ENCODE measurements at places on chromosomes 11 and 22.

DNA sequence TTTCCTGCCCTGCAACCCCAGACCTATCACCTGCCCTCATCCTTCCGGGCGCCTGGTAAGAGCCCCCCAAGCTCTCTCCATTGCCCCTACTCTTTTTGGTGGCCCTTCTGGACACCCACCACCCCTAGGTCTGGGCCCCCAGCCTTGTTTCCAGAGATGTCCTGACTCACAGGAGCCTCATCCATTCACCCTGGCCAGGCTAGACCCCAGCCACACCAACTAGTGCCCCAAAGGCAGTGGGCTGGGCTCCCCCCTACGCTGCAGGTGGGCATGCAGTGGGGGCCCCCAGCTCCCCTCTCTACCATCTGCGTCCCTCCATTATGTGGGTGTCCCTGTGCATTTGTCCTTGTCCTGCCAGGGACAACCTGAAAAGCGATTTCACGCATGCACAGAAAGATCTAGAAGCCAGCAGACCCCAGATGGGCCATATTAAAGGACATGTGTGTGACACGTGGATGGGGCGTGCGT lies 1.4 kb downstream of the MRGPRF start:
- DNase-seq: no peak

DNA sequence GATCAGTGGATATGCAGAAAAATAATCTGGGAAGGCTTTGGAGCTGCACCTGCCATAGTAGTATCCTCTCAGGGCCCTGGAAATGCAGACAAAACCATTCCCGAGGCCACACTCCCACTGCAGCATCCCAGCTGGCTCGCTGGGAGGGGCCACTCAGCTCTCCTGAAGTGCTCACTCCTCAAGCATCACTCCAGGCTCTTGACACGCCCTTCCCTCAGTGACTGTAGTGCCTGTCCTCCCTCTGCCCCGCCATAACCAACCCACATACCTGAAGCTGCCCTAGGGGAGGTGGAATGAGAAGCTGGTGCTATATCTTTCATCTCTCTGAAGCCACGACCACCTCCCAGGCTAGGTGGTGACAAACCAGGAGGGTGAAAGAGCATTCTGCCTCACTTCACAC lies 4.8 kb downstream of the DSCAML1 start:
- peak; percentile 91 for DNase-seq

DNA sequence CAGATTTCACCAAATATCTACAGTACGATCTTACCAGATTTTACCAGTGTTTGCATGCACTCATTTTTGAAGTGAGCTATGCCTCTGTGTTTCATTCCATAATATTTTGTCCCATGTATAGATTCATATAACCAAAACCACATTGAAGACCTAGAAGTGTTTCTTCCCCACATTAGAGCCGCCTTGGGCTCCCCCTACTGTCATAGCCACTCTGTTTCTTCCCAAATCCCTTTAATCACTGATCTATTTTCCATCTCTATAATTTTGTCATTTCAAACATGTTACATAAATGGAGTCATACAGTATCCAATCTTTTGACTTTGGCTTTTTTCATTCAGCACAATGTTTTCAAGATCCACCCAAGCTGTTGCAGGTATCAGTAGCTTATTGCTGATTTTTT lies 12.7 kb downstream of the MRGPRX3 start:
- no peak for DNase-seq

DNA sequence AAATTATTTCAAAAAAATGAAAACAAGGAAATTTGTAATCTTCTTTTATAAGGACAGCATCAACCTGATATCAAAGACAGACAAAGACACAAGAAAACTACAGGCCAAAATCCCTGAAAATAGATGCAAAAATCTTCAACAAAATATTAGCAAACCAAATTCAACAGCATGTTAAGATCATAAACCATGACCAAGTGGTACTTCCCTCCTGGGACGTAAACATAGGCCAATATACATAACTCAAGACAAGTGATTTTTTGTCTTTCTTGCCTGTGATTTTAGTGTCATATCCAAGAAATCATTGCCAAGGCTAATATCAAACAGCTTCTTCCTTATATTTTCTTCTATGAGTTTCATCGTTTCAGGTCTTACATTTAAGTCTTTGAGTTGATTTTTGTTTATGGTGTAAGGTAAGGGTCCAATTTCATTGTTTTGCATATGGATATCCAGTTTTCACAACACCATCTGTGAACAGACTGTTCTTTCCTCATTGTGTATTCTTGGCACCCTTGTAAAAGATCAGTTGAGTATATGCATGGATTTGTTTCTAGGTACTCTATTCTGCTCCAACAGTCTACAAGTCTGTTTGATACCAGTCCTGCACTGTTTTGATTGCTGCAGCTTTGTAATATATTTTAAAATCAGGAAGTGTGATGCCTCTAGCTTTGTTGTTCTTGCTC lies 50.0 kb downstream of the SBF2 start:
- DNase-seq: no peak

GRCh38 chr11:14891143-14892035 lies 642 bp downstream of the CYP2R1 start:
- DNase-seq: peak; percentile 80

DNA sequence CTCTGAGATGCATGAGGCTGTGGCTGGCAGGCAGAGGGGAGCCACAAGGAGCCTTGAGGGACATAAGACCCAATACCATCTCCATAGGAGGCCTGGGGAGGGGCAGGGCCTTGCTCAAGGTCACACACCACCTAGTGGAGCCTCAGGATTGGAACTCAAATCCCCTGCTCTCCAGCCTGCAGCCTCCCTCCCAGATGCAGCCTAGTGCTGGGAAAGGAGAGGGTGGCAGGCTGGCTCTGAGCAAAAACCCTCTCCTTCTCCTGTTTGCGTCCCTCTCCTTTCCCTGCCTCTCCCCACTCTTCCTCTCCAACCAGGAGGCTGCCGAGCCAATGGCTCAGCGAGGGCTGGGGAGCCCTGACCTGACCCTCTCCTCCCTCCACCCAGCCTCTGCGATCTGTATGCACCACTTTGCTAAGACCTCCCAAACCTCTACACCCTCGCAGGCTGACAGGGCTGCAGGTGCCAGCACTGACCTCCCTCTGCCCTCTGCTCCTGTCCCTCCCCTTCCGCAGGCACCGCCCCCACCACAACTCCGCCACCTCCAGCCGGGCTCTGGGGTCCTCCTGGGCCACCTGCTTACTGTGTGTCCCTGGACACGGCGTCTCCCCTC lies 14.7 kb downstream of the IGLL1 start:
- DNase-seq: no peak

DNA sequence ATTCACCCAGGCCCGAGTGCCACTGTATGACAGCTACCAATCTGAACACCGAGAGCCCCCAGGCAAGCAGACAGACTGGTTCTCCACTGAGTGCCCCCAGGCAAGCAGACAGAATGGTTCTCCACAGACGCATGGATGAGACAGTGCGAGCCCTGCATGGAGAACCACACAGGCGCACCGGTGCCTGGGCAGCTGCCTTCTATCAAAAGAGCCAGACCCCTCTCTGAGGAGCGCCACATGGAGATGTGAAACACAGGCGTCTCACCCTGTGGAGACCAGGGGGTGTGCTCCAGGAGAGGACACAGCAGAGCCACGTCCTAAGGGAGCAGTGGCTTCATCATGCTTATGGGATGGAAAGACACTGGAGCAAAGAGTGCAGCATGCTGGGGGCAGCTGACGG lies 94.5 kb upstream of the BID start:
- DNase-seq: no peak

DNA sequence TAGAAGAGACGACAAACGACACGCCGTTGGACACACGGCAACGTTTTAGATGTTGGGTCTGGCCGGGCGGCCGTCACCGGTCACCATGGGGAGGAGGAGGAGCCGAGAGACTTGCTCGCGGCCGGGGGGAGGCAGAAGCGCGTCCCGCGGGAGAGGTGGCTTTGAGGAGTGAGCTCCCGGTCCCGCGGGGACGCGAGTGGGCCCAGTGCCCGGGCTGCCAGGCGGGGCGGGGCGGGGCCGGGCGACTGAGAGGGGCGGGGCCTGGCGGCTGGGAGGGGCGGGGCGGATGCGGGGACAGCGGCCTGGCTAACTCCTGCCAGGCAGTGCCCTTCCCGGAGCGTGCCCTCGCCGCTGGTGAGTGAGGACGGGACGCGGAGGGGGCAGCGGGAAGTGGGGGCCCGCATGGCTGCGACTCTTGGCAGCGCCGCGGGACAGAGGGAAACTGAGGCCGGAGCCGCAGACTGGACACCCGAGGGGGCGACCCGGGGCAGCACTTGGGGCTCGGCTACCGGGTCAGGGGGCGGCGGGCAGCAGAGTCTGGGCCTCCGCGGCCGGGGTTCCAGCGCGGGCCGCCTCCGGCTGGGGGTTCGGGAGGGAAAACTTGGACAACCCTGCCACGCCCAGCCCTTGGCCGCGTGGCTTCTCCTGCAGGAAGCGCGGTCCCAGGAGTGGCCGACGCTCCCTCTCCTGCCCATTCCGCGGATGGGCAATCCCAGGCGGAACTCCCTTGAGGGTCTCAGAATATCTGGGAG lies at the start of gene TSPO:
Gene TSPO (plus strand): TSS at position 309 of the 752 bp plus-strand sequence. CDS start 7,680 bp downstream, outside the sequence.
- no peak for DNase-seq

GRCh38 chr22:39117585-39118191 lies 20.6 kb downstream of the APOBEC3H start:
- no peak for DNase-seq

- no peak for DNase-seq
These were observed 5.4 kb upstream of the HMOX1 start for GRCh38 chr22:35375526-35375925.

- no peak for DNase-seq
These were observed 35.9 kb upstream of the ZBED5 start for GRCh38 chr11:10893714-10894151.

- DNase-seq: peak; percentile 25
These were observed 289.2 kb downstream of the MN1 start for GRCh38 chr22:27512283-27512761.

DNA sequence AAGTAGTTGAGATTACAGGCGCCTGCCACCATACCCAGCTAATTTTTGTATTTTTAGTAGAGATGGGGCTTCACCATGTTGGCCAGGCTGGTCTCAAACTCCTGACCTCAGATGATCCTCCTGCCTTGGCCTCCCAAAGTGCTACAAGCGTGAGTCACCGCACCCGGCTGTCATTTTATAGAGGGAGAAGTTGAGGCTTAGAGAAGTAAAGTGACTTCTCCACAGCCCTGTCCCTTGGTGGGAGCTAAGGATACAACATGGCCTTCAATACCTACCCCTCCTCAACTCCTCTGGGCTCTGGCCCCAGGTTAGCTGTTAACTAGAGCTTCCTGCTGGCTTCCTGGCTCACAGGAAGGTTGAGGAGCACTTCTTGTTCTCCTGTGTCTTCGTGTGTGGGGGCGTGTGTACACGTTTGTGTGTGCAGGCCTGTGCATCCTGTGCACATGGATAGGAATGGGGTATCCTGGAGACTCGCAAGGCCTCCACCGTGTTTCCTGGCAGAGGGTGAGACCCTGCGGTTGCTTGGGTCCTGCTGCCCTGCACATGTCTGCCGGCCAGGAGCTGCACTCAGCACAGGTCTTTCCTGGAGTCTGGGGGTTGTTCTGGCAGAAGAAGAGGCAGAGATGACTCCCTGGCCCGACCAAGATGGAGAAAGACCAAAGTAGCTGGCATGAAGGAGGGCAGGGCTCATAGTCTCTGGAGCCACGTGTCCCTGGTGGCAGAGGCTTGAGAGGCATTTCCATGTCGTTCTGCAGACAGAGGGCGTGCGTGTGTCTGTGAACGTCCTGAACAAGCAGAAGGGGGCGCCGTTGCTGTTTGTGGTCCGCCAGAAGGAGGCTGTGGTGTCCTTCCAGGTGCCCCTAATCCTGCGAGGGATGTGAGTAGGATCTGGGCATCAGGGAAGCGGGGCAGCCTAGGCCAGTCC lies 2.4 kb downstream of the SIDT2 start:
- DNase-seq: no peak

Data from NCI-H2029 treated with DMSO at 0.1 percent for 48 hours (cell line).